CD4-positive, alpha-beta T cell treated with Interferon gamma for 1 hour (primary cell): ENCODE measurements at places on chromosomes 2 and 18.

DNA sequence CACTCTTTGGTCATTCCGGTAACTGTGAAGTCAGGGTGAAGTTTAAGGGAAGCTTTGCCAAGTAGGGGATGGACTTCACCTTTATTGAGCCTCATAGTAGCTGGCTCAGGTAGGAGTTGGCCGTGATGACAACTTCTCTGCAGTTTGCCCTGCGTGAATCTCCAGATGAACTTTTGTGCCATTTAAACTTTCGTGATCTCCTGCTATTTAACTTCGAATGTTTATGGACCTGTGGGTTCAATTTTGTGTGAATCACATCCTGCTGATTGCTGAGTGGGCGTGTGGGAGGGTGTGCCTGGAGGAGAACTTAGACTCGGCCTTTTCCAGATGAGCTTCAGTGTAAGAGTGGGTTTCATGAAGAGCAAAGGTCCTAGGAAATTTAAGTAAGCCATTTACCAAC lies 4.2 kb downstream of the UGT1A1 start:
- DNase-seq = no peak

DNA sequence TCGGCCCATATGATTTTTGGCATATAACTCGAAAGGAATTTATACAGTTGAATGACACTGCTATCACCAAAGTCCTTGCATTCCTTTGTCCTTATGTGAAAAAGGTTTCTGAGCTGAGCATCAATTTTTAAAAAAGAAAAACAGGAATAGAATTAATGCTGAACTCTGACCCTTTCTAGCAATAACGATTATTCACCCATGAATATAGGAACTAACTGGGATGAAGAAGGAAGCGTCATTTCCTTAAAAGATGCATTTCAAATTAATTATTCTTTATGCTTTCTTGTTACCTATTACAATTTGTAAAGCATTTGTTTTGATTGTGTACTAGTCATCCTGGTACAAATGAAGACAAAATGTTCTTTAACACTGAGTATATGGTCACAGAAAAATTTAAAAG lies 19.3 kb downstream of the TMEM247 start:
- DNase-seq = no peak

DNA sequence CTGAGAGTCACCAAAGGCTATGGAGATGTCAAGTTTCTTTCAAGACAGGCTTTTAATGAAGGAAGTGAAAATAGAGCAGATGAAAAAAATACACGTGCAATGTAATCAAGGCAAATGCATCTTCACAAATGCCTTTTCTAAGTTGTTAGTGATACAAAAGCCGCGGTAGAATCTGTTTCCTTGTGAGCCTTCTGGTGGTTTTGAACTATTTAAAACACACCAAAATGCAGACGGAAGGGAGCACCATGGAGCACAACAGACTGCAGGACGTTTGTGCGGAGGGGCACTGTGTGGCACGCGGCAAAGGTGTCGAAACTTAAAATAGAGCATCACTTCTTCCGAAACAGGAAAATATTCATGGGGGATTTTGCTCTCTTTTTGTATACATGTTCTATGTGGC lies 65.0 kb upstream of the BOD1L2 start:
- no peak for DNase-seq

DNA sequence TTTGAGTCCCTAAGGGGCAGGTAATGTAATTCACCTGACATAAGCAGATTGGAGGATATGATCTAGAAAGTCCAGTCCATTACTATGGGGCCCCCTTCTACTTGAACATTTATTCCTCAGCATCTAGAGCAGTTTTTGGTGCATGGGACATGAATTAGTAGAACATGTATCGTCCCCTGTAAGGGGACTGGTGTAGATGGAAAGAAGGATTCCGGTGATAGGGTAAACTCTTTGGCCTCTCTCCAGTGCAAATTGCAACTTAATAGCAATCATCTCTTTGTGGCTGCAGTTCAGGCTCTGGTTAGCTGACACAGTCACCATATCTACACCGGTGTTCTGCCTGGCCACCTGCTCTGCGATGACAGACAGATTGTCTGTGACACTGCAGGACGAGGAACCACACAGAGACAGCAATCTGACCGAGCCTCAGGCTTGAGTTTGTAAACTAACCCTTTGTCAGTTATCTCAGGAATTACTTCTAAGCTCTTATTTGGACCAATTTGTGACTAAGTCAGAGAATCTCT lies 6.4 kb upstream of the SLC8A1 start:
- DNase-seq = no peak

DNA sequence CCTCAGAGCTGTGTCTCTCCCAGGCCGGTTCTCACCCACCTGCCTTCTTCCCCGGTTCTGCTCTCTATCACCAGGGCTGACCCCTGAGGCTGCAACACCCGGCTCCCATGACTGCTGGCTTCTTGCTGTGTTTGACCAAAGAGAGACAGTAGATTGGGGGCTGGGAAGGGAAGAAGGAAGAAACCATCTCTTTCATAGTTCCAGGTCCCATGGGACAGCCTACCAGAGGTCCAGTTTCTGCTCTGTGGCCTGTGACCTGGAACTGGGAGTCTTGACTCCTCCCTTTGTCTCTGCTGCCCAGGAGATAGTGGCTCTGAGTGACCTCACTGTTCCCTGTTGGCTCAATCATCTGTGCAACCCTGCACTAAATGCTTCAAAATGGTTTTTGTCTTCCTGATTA lies 38.1 kb downstream of the ALPK2 start:
- no peak for DNase-seq

DNA sequence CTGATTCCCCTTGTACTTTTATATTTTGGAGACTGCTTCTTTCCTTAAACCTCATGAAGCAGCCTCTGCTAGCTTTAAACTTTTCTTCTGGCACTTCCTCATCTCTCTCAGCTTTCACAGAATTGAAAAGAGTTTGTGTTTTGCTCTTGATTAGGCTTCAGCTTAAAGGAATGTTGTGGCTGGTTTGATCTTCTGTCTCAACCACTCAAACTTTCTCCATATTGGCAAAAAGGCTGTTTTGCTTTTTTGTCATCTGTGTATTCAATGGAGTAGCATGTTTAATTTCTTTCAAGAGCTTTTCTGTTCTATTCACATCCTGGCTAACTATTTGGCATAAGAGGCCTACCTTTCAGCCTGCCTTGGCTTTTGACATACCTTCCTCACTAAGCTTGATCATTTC lies 36.3 kb upstream of the MSTN start:
- DNase-seq = no peak

- DNase-seq = no peak
Observed at GRCh38 chr2:191435141-191435540, 189.9 kb downstream of the MYO1B start.

DNA sequence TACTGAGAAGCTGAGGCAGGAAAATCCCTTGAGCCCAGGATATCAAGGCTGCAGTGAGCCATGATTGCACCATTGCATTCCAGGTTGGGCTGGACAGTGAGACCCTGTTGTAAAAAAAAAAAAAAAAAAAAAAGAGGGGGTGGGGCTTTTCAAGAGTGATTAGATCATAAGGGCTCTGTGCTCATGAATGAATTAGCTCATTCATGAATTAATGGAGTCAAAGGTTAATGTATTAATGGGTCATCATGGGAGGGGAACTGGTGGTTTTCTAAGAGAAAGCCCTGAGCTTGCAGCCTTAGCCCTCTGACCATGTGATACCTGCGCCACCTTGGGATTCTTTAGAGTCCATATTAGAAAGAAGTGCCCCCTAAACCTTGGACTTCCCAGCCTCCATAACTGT lies 4.5 kb downstream of the SLC19A3 start:
- DNase-seq = no peak

GRCh38 chr2:176851889-176852483 lies 360.6 kb upstream of the HNRNPA3 start:
- DNase-seq = no peak

GRCh38 chr2:197232010-197232409 lies 78.6 kb downstream of the ANKRD44 start:
- no peak for DNase-seq

DNA sequence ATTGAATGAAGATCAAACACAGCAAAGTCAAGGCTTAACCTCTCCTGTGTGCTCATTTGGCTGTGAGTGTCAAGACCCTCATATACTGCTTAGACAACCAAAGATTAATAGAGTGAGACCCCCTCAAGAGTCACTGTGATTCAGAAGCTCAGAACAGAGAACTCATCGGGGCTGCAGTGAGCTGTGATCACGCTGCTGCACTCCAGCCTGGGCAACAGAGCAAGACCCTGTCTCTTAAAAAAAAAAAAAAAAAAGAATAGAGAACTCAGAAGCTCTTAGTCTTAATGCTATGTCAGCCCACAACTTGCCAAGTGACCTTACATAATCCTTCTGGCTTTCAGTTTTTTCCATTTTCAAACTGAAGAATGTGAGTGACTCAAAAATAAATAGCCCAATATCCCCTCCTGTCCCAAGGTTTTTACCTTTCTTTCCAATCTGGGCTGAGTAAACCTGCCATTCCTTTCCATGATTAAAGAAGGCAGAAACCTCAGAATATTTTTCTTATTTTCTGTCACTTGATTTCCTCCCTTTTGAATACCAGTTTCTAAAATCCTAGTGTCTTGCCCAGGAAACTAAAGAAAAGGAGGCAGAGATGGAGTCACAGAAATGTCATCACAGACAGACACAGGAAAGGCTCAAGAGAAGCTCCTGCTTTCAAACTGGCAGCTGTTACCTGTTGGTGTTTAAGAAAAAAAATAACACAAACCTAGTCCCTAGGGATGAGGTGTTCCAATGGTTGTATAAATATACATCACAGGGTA lies 102.4 kb downstream of the CACNB4 start:
- DNase-seq = no peak

DNA sequence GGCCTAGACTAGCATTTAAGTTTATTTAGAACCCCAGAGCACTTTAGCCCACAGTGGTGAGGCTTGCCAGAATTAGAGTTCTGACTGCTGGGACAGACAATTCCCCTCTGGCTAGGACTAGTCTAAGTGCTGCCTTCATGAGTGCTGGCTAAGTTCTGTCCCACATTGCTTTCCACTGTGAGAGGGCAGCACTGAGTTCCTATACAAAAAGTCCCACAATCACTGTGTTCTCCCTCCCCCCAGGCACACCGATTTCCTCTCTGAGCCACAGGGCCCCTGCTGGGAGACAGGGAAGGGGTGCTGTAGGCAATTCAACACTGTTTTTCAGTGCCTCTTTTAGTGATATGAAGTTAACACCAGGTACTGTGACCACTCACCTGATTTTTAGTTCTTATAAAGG lies 310.9 kb downstream of the DLGAP1 start:
- DNase-seq = no peak

DNA sequence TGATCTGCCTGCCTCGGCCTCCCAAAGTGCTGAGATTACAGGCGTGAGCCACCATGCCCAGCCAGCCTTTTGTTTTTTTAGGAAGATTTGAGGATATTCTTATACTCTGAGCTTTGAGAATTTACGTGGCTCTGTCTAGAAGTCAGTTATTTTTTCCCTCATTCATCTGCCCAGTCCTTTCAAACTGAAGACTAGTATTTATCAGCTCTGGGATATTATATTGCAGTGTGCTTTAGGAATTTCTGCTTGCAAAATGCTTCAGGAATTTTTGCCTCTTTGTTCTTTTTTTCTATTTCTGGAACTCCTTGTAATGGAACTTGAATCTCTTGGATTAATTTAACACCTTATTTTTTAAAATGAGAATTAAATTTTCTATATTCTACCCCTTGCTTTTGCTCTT lies 22.6 kb downstream of the ACSL3 start:
- DNase-seq = no peak

- DNase-seq = no peak
Observed at GRCh38 chr18:46815661-46816060, 58.8 kb upstream of the ST8SIA5 start.
